Iris pigment epithelial cell (primary cell): ENCODE measurements at places on chromosomes 5 and 9.

DNA sequence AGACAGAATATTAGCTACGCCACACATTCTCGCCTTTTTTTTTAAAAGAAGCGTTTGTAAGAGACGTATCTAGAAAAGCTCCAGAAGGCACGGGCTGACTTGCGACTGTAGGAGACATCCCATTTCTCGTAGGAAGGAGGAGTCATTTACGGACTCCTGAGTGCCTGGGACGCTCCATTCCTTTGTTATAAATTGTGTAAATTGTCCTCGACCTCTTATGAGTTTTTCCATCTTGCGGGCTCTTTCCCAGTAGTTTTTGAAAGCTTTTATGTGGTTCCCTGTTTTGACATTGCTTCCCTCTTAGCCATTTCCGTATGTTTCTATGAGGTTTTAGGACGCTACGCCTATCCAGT is 1.0 kb downstream of the RABL6 start:
- DNase-seq = peak; percentile 57

DNA sequence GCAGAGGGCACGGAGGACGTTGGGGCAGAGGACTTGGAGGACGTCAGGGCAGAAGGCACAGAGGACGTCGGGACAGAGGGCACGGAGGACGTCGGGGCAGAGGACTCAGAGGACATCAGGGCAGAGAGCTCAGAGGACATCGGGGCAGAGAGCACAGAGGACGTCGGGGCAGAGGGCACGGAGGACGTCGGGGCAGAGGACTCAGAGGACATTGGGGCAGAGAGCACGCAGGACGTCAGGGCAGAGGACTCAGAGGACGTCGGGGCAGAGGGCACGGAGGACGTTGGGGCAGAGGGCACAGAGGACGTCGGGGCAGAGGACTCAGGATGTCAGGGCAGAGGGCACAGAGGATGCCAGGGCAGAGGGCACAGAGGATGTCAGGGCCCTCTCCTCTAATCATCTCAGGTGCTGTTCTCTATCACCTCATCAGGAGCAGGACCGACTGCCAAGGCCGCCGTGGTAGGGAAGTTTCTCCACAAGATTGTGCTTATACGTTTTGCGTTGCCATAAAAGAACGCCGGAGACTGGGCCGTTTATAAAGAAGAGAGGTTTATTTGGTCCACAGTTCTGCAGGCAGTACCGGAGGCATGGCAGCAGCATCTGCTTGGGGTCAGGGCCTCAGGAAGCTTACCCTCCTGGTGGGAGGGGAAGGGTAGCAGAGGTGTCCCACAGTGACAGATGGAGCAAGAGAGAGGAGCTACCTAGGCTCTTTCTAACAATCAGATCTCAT is 29.4 kb upstream of the ADAMTS2 start:
- DNase-seq = no peak

GRCh38 chr9:121631978-121632418 is 19.4 kb upstream of the DAB2IP start:
- DNase-seq = no peak

DNA sequence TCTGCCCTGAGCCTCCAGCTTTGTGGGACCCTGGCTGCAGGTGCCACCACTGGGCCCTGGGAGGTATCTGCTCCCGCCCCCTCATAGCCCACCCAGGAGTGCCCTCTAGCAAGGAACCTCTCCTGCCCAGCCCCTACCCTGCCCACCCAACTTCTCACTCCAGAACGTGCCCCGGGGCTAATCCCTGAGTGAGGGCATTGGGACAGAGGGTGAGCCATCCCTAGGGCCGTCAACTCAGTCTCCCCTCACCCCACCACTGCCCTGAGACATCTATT is 2.7 kb upstream of the RASGEF1C start:
- no peak for DNase-seq

GRCh38 chr9:75591972-75592371 is 298.5 kb upstream of the PCSK5 start:
- no peak for DNase-seq

- DNase-seq = no peak
Measured at GRCh38 chr5:133423011-133423617, 189.2 kb downstream of the FSTL4 start.

DNA sequence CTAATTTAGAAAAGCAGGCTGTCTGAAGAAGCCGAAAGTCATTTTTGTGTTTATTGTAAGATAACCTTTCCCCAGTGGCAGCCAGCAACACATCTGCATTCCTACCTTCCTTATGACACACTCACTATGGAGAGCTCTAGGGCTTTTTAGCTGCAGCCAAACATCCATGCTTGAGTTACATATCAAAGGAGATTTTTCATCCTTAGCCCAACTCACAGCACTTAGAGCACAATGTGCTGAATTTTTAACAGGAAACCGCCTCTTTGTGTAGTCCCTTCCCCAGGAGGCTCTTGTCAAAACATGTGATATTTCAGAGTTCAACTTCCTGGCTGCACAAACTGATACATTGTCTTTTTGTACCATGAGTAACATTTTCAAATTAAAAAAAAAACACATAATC is 379.2 kb downstream of the CTNND2 start:
- no peak for DNase-seq

DNA sequence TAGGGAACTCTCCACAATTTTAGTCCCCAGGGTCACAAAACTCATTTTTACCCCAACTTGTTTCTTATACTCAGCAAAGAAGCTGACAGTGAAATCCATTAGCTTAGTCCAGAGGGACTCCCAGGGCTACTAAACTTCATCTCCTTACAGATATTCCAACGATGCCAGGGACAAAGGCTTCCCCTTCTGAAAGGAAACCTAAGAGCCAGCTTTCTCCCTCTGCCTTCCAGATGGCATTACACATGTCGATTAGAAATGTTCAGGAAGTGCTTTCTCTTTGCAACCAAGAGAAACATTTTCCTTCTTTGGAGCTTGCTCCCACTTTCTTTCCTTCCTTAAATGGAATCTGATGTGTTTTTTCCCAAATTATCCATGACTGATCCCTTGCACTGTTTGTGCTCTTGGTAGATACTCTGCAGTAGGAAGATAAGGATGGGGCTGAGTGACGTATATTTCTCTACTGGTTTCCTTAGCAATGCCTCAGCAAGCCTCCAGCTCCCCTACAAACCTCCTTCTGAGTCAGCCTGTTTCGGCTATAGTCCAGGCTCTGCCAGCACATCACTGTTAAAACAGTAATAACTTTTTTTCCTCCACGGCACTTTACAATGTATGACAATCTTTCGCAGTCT is 43.0 kb upstream of the HTR4 start:
- DNase-seq = peak; percentile 2

- no peak for DNase-seq
Measured at GRCh38 chr9:106420511-106420944, 442.4 kb upstream of the ZNF462 start.

DNA sequence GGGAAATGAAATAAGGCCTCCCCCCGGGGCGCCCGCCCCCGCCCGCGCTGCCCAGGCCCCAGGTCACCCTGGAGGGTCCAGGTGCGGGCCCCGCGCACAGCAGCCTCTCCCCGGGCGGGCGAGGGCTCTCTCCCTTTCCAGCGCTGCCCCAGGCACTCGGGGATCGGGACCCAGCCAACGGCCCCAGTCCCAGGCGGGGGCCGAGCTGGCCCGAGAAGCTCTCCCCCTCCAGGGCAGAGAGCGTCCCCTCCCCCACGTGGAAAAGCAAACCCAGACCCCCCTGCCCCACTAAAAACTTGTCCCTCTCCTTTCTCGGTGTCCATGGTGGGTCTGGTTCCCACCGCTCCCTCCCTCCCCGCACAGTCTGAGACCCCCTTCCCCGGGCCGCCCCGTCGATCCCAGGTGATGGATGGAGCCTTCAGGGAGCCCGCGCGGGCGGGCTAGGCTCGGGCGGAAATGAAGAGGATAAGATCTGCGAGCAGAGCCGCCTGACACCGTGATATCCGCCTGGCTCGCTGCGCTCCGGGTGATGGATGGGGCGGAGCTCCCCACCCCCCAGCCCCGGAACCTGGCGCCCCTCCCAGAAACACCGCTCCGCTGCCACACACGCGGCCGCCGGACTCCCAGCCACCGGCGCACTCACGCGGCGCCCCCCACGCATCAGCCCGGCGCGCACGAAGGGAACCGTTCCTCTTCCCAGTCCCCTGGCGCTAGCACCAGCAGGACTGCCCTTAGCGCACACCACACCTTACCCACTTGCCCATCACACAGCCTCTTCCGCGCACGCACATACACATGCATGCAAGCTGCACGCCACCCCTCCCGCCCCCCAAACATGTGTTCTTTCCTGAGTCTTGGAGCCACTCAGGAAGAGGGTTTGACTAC is 81.7 kb upstream of the ZBTB43 start:
- peak; percentile 58 for DNase-seq
